ENCODE measurements at places on chromosomes 3 and 15.

DNA sequence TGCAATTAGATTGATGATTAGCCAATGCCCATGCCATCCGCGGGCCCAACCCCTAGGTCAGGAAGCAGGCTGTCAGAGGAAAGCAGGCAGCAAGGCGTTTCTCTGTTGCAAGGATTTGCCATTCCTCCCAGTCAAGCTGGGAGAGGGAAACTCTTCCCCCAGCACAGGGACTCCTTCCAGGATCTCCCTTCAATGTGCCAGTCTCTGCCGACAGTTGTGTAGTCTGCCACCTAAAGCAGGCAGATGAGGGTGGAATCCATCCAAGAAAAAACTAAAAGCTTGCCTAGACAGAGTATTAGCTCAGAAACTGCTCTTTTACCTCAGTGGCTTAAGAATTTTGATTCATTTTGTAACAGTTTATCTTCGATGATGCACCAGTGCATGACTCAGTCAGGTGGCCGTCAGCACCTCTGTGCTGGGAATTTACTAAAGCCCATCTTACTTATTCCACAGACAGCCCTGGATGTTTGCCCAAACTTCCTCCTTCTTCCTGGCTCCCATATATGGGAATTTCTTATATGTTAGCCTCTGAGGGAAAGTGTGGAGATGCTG, 501.5 kb upstream of the THBS1 start:
- DNase-seq, result no peak

GRCh38 chr3:127606981-127607595, 8.9 kb downstream of the MCM2 start:
- no peak for DNase-seq

DNA sequence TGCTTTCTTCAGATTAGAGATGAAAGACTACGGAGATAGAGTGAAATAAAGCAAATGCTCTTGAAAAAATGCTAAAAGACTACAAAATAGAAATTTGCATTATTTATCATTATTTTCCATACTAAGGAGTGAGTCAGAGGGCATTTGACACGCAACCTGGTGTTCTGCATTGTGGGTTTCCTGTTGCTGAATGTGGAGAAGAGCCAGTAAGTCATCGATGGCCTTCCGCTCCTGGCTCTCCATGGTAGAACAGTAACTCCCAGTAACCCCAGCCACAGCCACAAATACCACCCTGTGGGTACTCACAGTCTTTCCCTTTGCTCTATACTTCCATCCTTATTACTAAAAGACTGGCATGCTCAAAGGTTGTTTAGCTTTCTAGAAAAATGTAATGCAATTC, 61.5 kb downstream of the CGGBP1 start:
- DNase-seq, result no peak

DNA sequence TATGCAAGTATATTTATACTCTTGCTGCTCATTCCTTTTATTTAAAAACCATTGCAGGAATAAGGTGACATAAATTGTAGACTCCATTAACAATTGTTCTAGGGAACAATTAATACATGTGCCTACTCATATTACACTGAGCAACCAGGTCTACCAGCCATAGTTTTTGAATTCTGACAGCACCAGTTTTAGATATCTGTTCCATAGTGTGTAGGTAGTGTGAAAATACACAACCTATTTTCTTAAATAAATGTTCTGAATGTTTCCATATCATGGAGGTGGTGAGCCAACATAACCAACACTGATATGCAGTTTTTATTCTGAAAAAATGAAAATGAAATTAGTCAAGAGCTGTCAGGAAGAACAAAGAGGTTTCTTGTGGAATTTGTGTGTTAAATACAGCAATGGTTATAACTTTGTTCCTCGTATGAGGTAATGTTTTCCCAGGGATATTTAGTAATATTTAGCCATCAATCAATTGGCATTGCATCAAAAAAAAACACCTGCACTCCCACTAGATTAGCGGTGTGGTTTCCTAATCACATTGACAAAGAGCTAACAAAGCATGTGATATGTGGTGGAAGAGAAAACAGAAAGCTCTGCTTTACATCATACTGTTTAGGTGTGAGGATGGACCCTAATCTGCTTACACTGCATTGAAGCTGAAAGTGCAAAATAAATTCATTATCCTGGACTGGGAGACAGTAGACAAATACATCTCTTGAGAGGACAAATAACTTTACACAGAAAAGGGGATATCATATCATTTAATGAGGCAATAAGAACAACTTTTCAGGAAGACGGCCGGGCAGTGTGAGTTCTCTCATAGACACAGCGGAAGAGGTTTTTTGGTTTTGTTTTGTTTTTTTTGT, 369.5 kb upstream of the THBS1 start:
- no peak for DNase-seq

DNA sequence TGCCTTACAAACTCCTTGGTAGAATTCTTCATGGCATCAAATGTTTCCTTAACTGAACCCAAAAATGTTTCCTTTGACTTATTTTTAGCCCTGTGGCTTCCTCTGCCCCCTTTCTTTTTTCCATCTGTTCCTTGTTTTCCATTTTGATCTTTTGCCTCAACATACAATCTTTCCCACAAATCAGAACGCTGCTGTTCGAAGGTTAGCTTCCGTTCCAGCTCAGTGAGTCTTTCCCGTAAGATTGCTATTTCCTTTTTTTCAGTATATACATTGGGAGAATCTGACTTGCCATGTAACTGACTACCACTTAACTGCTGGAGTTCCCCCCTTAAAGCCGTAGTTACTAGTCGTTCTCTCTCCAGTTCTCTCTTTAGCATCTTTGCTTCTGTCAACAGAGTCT, 41.2 kb downstream of the PIGB start:
- no peak for DNase-seq

DNA sequence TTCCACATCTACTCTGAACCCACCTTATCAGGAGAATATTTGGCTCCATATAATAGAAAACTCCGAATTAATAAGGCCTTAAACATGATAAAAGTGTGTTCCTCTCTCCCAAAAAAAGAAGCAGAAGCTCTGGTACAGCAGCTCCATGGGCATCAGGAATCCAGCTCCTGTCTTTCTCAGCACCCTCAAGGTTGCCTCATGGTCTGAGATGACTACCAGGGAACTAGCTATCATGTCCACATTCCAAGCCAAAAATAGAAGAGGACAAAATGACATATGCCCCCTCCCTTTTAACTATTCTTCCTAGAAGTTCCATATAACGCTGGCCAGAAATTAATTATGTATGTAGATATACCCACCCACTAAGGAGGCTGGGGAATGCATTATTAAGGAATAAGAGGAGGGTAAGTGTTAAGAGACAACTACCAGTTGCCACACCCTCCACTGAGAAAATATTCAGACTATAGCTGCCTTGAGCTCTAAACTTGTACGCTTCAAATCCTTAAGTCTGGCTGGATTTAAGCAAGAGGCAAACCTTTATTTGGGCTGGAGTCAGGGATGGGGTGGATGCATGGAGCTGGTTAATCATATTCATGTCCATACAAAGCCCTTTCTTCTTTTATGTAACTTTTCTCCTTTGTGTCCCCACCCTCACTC, 35.8 kb upstream of the CTDSPL start:
- no peak for DNase-seq

GRCh38 chr3:20743553-20744321, 557.7 kb upstream of the SGO1 start:
- DNase-seq, result no peak

All from MM.1S (cell line).